ENCODE measurements at places on chromosomes 2 and 18.

DNA sequence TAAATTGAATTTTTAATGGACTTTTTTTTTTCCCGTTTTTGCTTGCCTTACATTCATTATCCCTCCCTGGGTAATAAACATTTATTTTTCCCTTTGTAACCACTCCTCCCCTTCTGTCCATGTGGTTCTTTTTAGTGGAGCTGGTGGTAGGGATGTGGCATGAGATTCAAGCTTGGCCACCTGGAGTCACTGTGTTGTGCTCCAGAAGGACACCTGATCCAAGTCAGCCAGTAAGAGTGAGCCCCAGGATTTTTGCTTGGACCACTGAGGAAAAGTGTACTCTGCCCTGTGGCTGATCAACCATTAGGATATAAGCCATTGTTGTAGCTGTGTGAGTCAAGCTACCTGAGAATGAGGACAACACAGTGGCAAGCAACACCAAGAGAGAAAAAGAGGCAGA, 11.1 kb upstream of the ACTR3 start:
- DNase-seq = no peak

- DNase-seq = no peak
Observed at GRCh38 chr2:171531291-171531690, 9.0 kb downstream of the CYBRD1 start.

GRCh38 chr2:205025580-205026240, 480.4 kb downstream of the PARD3B start:
- no peak for DNase-seq

- no peak for DNase-seq
Observed at GRCh38 chr18:50127516-50128210, 67.3 kb downstream of the MYO5B start.

- DNase-seq = no peak
Observed at GRCh38 chr18:13309748-13310670, 91.4 kb downstream of the LDLRAD4 start.

- no peak for DNase-seq
Observed at GRCh38 chr2:227774011-227774624, 28.4 kb downstream of the SCYGR8 start.

GRCh38 chr2:48287976-48288375, 242.0 kb upstream of the STON1 start:
- DNase-seq = no peak

- DNase-seq = no peak
Observed at GRCh38 chr2:240126731-240127130, 9.4 kb downstream of the COPS9 start.

DNA sequence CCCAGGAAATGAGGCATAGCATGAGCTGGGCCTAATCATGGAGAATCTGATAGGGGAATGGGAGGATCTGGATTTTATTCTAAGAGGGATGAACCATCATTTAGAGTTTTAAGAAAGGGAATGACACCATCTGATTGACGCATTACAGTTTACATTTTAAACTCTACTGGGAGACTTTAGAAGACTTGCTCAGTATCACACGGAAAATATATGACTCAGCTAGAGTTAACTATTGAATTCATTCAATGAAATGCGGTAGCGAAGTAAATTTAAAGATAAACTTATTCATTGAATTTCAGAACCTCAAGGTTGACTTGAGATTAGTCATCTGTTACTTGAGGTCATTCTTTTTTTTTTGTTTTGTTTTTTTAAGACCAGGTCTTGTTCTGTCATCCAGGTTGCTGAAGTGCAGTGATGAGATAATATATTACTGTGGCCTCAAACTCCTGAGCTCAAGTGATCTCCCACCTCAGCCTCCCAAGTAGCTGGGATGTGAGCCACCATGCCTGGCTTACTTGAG, 25.0 kb downstream of the MC4R start:
- no peak for DNase-seq

DNA sequence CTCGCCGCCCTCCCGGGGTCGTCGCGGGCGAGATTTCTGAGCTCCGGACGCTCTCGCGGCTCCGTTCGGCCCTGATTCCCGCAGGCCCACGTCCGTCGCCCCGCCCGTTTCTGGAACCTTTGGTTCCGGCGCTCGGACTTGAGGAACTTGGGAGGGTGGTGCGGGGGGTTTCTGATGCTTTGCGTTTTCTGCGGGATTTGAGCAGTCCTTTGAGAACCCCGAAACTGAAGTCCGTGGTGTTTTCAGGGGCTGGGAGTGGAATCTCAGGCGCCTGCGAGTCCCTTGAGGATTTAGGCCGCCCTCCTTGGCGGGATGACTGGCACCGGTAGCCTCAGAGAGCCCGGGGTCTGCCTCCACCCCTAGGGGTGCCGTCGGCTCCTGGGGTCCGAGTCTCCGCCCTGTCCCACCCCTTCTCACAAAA, 336 bp downstream of the THNSL2 start:
- DNase-seq = no peak

GRCh38 chr18:42561521-42561920, 554.0 kb downstream of the RIT2 start:
- no peak for DNase-seq

DNA sequence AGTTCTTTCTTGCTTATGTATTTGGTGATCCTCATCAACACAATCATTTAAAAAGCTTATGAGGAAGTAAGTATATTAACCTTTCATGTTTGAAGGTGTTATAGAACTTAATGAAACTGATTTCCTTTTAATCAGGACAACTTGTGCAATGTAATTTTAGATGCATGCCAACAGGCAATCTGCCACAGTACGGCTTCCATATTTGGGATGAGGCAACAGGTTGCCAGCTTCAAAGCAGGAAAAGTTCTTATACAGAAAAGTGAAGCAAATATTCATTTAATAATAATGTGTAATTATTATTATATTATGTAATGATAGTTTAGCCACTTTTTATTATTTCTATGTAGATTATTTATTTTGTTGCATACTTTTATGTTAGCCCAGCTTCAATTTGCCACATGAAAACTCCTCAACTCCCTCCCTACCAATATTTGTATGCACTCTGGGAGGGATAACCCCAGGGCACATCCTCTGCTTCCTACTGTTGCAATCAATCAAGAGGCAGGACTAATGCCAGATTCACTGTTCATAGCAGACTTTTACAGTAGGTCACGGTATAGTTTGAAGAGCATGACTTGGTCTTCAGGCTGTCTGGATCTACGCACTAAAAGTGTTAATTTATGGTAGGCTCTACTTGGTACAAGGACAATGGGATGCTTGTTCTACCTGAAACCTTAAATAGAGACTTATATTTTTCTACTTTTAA, 277.2 kb downstream of the AGPS start:
- no peak for DNase-seq

- no peak for DNase-seq
Observed at GRCh38 chr2:106972782-106973181, 86.8 kb upstream of the ST6GAL2 start.

DNA sequence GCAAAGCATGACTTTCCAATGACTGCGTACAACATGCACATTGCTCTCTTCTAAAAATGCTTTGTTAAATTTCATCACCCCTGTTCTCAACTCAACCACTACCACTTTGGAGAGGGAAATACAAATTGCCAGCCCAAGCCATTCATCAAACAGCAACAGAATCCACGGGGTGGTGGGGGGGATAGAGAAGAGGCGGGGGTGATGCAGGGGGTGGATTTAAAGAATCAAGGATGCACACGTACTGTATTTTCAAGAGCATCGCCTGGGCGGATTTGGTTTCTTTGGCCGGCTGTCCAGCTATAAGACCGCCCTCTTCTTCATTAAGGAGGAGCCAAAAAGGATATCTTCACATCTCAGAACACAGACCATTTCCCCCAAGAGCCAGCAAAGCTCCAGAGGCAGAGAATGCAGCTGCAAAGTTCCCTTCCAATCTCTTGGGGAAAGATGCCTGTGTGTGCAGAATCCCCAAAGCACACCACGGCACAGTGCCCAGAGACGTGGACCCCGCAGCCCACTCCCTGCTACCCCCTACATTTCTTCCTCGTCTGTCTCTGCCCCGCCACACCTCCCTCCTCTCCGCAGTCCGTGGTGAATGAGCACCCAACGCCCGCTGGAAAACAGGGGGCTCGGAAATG, 977 bp downstream of the SLC8A1 start:
- no peak for DNase-seq

DNA sequence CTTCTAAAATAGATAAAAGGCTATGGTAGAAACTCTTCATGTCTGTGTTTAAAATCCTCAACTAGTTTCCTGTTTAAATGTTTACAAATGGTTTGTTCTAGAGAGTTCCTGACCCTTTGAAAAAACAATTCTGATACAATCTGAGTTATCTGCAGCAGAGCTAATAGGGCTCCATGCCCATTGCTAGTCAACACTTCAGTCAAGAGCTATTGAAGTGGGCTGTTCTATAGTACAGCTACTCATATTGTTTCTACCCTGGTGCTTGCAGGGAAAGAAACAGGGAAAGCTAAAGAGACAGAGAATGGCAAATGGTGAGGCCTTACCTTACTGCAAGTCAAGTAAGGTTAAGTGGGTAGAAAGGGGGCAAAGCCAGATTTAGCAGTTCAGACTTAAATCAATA, 112.3 kb upstream of the CAVIN2 start:
- no peak for DNase-seq

GRCh38 chr2:36805635-36806224, 109.2 kb downstream of the VIT start:
- DNase-seq = no peak

DNA sequence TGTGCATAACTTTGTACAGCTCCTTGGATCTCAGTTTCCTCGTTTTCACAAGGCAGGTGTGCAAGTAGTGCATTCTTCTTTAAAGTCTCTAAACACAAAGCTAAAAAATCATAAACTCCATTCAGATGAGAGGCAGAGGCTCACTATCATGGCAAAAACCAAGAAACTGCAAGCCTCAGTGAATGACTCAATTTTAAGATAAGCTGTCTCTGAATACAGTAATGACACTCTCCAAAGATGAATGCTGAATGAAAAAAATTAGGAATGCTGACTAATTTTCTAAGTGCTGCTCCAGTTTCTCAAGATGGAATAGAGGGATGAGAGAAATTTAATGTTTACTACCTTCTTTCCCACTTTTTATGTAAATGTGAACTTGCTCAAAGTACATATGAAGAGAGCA, 17.2 kb downstream of the B4GALT6 start:
- no peak for DNase-seq

Measured in liver (tissue), 10 donors.